ENCODE measurements at places on chromosomes 5 and 9.

DNA sequence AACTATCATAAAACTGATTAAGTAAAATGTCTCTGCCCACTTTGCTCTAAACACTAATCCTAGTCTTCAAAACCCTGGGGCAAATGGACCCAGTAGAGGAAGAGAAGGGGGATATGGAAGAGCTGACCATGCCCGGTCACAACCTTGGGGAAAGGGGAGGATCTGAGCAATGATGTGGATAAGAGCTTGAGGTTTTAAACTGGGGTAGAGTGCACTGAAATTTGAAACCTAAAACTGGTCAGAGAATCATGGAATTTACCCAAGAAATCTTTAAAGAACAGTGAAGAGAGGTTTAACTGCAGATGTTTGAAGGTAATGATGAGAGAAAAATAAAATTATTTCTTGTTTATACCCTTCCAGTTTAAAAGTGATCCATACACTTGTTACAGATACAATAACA lies 110.8 kb downstream of the MRPS30 start:
- DNase-seq = no peak

GRCh38 chr5:167514461-167514860 lies 777.0 kb upstream of the WWC1 start:
- no peak for DNase-seq

GRCh38 chr5:73444499-73445438 lies 3.8 kb downstream of the FOXD1 start:
- no peak for DNase-seq

- no peak for DNase-seq
Measured at GRCh38 chr9:35618325-35618727, at the start of gene CD72. TSS of gene CD72 (minus strand) at chr9:35618413. CDS start at chr9:35618303, 110 bp downstream.

DNA sequence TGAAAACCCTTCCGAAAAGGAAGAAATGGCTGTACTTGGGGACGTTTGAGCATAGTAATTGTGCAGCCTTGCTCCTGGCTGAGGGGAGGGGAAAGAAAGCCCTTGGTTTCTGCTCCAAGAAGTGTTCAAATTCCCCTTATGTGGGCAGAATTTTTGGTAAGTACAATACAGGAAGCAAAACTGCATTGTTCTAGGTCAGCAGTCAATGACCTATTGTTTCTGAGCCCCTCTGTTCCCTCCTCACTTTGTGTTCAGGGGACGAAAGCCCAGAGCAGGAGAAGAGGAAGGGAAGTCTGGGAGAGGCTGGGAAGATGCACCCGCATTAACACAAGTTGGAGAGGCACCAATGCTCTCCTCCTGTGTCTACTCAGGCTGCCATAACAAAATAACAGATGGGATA lies 11.9 kb downstream of the BASP1 start:
- no peak for DNase-seq

GRCh38 chr5:178332210-178332641 lies 99.6 kb upstream of the PHYKPL start:
- no peak for DNase-seq

- DNase-seq = no peak
Measured at GRCh38 chr9:88816141-88816540, 175.1 kb upstream of the S1PR3 start.

- no peak for DNase-seq
Measured at GRCh38 chr5:11048760-11049159, 287.7 kb upstream of the DAP start.

DNA sequence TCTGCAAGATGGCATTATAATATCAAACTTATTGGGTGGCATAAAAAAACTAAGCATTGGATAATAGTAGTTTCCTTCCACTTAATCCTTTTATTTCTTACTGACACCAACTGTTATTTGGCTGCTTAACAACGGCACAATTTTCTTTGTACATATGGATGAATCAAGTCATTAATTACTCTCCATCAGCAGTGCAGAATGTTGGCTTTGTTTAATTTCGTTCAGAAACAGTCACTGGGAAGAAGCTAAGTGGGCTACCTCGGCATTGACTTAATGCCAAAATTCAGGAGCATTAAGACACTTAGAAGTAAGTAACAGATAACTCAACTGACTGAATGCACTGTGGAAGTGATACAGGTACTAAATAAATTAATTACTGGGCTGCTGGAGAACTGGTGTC lies 460.4 kb downstream of the CTNND2 start:
- DNase-seq = no peak

DNA sequence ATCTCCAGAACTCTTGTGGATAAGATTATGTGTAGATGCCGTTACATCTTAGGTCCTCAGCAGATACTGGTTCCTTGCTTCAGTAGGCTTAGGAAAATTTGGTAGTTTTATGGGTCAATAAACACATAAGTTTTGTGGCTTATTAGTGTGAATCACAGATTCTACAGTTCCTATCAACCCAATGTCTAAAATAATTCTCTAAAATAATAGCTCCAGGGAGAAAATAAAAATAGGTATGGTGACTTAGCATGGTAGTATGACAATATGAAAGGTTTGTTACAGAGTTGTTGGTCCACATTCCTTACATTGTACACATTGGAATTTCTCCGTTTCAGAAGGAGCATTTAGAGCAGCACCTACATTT lies 91.7 kb downstream of the AOPEP start:
- no peak for DNase-seq

- no peak for DNase-seq
Measured at GRCh38 chr5:113778147-113778546, 264.7 kb downstream of the YTHDC2 start.

DNA sequence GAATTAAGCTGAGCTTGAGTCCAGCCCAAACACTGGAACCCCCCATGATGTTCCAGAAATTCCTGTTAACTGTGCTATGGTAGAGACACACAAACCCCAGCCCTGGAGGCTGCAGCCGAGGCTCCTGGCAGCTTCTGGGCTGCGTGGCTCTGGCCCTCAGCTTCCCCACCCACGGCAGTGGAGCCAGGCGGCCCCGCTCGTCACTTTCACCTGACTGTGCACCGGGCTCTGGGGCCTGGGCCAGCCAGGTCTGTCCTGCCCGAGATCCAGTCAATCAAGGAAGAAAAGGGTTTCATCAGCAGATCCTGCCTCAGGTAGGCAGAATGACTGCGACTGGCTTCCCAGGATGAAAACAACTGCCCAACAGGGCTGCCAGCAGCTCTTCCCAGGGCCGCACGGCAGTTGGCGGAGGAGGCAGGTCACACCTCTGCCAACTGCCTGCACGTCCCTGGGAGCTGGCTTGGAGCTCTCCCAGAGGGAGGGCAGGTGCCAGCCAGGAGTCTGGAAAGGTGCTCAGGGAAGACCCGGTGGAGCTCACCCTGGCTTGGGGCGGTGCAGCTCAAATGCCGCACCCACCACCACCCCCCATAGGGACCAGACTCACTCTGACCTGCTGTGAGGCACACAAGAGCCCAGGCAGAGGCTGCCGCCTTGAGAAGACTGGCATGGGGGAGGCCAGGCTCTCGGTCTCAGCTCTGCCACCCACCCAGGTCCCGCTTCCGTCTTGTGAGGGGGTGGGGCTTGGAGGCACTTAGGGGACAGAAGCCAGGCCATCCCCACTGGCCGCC lies 20.7 kb downstream of the BRD3 start:
- no peak for DNase-seq

- DNase-seq = no peak
Measured at GRCh38 chr9:4220346-4220745, 79.5 kb downstream of the GLIS3 start.

DNA sequence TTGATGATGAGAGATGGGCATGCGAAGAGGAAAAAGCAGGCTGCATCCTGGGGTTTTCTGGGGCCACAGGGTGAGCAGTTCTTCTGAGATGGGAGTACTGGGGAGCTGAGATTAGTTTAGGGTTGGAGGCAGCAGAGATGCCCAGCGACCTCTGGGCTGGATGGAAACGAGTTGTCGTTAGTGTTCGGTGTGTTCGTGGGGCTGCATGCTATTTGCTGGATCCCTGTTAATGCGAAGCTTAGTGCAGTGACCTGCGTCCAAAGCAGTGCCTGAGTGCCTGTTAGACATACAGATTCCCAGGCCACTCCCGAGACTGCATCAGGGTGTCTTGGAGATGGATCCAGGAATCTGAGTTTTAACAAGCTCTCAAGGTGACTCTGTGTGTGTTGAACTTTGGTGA lies 201.3 kb downstream of the CACNA1B start:
- no peak for DNase-seq

DNA sequence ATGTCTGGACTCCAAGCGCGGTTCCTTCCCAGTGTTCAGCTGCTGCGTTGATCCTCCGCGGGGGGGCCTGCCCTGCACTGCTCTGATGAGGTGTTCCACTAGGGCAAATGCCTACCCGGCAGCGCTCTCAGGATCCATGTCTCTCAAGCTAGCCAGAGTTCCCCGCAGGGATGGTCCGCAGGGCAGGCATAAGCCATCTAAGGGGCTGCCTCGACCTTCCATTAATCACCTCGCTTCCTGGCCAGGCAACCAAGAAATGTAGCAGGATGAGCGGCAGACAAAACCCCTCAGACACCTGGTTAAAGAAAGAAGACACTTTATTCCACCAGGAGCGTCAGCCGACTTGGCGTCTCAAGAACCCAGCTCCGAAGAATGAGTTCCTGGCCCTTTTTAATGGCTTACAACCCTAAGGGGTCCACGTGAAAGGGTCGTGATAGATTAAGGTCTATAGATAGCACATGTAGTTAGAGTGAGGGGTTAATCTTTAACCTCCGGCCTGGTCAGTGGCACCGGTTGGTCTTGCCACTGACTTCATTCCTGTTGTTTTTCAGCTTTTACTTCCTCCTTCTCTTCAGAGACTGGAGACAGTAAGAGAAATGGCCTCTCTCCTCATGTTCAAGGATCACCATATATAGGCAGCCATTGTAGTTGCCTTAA lies 47.2 kb upstream of the COX7C start:
- DNase-seq = no peak

GRCh38 chr5:127083711-127084110 lies 10.4 kb upstream of the C5orf63 start:
- DNase-seq = no peak

DNA sequence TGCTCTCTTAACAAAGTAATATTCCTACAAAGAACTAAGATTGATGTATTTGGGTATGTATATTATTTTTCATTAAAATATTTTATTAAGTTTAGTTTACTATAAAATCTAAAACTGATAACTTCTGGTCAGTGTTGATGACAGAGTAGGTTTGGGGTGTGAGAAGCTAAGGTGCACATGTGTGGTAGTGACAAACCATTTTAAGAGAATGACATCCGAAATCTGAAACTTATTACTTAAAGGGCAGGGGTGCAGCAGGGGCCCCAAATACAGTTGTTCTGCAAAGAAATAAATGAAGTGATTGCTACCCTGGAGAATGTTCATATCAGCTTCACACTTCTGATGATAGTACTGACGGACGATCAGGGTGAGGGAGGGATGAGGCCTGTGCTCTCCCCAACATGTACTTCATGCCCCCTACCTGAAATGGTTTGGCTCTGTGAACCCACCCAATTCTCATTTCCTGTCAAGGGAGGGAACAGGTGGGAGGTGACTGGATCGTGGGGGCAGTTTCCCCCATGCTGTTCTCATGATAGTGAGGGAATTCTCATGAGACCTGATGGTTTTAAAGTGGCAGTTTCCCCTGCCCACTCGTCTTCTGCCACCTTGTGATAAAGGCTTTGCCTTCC lies 125.3 kb upstream of the RFX3 start:
- DNase-seq = no peak

DNA sequence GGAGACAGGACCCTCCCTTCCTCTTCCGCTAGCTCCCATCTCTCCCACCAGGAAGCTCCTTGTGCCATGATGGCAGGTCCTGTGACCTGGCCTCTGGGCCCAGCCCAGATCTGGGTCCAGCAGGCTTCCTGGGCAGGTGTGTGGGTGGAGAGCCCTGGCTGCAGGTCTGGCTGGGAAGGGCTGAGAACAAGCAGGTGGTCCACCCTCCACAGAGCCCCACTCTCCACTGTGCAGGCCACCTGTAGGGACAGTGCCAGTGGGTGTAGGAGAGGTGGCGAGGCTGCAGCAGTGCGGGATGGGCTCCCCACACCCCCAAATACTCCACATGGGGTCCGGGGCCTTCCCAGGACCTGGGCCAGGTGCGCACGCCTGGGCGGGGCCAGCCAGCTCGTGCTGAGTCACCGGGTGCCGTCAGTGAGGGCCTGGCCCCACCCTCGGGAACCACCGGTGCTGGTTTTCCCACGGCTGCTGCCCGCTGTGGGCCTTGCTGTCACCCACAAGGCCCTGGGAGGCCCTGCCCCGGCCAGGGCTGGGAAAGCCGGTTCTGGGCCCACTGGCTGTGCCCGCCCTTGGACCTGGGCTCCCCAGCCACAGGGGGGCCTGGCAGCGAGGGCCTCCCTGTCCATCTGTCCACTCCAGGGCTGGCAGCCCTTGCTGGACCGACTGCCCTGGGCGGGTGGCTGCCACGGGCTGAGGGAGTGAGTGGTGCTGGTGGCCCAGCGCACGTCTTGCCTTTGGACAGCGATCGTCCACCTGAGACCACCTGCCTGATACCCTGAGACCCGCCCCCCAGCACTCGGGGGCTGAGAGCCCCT lies 9.3 kb upstream of the NRARP start:
- no peak for DNase-seq

DNA sequence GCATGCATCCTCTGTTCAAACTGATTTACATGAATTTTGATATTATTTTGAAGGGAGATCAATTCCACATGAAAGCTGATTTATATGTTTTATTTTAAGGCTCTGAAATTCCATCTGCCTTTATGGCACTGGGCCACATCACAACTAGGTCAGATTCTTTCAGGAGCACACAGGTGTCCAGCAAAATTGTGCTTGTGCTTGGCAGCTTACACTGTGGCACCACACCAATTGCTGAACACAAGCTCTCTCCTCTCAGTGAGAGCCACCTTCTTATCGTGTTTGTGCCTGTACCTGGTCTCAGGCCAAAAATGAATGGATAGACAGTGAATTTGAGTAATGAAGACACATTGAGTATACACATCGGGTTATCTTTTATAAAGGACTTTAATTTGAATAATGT lies 200.4 kb downstream of the CDH10 start:
- no peak for DNase-seq

DNA sequence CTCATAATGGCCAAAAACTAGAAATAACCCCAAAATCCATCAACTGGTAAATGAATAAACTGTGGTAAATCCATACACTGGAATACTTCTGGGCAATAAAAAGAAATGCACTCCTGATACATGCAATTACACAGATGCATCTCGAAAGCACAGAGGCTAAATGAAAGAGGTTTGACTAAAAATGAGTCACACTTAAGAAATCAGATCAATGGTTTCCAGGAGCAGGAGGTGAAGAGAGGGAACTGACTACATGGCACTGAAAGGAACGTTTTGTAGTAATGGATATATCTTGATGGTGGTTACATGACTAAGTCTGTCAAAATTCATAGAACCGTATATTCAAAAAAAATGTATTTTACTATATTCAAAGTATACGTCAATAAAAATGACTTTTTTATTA lies 42.4 kb downstream of the STRBP start:
- no peak for DNase-seq

Measured in pulmonary artery endothelial cell (primary cell).